Subcutaneous preadipocyte (primary cell): ENCODE measurements at places on chromosomes 5 and 9. TPM values are rescaled to one million over a fixed set of nuclear protein-coding genes. Genes with fewer than 3 reads are reported as not detected.

Gene SPATA31E1
- total RNA-seq = 0.37 and 0.59 TPM in 2 replicates

Gene EFNA5
- 6.2 and 11.1 TPM in 2 replicates for total RNA-seq

Gene IL17B
- not detected in 2 replicates for total RNA-seq

Gene CPLANE1
- 29.5 and 30.5 TPM in 2 replicates for total RNA-seq

Gene COL15A1
- 2.2 and 6.8 TPM in 2 replicates for total RNA-seq

Gene PAM
- 152 and 164 TPM in 2 replicates for total RNA-seq

Gene IFNA2
- not detected in 2 replicates for total RNA-seq

Gene MAPK9
- total RNA-seq = 19.1 and 29.3 TPM in 2 replicates

Gene TUSC1
- 7.4 and 9.2 TPM in 2 replicates for total RNA-seq

Gene LHFPL2
- 18.7 and 24.8 TPM in 2 replicates for total RNA-seq

Gene KIF12
- not detected in 2 replicates for total RNA-seq

Gene ARHGEF39
- 1.5 and 5.5 TPM in 2 replicates for total RNA-seq

Gene ZNF782
- 4.0 and 5.5 TPM in 2 replicates for total RNA-seq

Gene STARD4
- 68.3 and 99.1 TPM in 2 replicates for total RNA-seq

Gene SLC25A46
- 97.0 and 102 TPM in 2 replicates for total RNA-seq
